Stimulated activated CD8-positive, alpha-beta memory T cell treated with anti-CD3 and anti-CD28 coated beads, Interleukin-15, amount 100 ng/mL, for 4 hours (primary cell): ENCODE measurements at places on chromosomes 4 and X.

GRCh38 chr4:38132107-38132673 is 172.0 kb downstream of the PTTG2 start:
- DNase-seq = peak; percentile 25

DNA sequence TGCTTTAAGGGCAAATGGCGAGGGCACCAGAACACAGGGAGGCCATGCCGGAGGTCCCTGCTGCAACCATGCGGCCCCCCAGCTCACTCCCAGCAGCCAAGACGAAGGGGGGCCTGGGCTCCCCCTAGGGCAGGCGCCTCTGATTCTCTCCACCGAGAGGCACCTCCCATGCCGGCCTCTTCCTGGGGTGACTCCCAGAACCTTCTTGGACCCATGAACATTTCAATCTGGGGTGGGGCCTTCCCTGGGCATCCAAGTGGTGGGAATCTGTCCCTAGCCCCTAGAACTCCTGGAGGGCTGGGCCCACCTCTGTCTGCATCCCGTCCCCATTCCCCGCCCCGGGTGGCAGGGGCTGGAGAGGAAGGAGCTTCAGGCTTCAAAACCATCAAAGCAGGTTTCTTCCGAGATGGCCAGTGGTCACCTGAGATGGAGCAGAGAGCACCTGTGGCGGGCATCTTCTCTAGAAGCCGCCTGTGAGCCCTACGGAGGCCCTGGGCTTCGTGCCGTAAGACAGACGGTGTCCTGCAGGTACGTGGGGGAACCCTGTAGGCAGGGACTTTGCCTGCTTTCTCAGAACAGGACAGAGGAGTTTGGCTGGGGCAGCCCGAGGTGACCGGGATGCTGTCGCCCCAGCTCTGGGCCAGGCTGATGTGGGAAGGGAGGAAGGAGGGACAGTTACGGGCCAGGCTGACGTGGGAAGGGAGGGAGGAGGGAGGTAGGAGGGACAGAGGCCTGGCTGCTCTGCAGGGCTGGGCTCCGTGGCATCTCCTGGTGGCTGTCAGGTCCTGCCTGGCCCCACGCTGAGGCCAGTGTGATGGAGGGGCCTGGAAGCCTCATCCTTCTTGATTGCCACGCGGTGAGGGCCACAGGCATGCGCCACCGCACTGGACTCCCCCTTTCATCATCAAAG is 6.8 kb upstream of the SLC25A6 start:
- DNase-seq = no peak

GRCh38 chr4:52932591-52933470 is 70.7 kb downstream of the RASL11B start:
- DNase-seq = no peak

GRCh38 chr4:113049421-113050370 is at the start of gene ANK2:
ANK2 (plus strand) TSS chr4:113049653; CDS start chr4:113049729, 76 bp downstream.
- DNase-seq = no peak

- no peak for DNase-seq
These were observed 75.4 kb downstream of the MBNL3 start for GRCh38 chrX:132413459-132413858.

DNA sequence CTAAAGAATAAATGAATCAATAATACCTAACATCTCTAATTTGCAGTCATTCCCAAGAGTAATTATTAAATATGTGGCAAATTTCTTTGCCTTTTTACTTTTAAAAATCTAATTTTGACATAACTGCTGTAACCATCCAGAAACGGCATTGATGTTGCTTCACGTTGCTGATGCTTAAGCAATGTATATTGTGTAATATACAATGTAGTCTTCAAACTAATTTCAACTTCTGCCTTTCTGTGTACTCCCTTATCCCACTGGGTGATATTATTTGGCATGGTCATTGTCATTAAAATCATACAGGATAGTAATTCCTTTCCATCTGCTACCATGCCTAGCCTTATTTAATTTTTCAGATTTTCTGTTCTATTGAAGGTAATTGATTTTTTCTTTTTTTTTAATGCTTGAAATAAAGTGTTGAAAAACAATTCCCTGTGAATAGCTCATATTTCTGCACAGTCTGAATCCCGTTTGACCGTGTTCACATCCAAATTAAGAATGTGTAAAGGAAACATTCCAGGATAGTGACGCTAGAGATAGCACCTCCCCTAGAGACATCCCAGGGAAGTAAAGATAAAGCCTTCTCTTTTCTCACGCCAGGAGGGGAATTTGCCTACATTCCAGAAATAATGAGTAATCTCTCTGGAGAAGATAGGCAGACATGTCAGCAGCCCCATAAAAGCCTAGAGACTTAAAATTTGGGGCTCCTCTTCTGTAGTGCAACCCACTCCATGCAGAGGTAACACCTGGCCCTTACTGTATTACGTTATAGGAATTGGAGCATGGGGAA is 8.6 kb downstream of the FAM200B start:
- DNase-seq = no peak

DNA sequence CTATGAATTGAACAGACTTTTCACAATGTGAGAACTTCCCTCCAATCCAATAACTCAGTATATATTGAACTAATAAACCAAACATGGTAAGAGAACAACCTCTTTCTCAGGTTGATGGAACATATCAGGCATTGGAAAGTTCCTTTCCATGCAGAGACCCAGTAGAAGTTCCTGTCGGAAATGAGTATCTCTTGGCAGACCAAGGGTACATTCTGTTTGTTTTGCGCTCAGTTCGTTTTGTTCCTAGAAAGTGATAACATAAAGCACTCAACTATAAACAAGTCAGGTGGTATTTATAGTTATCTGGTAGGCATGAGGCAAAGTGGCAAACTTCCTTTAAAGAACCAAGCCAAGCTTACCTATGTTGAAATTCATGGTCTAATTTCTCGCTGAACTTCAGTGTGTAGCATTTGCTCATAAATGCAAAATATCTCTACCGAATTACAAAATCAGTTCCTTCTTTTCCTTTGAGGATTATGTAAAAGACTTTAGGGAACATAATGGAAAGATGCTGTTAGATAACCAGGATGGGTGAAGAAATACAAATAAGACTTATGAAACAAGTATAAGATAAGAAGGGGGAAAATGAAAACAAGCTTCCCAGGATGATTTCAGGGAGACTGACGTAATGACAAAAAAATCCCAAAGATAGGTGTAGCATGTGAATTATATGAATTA is 120.3 kb downstream of the ARHGAP24 start:
- DNase-seq = no peak

DNA sequence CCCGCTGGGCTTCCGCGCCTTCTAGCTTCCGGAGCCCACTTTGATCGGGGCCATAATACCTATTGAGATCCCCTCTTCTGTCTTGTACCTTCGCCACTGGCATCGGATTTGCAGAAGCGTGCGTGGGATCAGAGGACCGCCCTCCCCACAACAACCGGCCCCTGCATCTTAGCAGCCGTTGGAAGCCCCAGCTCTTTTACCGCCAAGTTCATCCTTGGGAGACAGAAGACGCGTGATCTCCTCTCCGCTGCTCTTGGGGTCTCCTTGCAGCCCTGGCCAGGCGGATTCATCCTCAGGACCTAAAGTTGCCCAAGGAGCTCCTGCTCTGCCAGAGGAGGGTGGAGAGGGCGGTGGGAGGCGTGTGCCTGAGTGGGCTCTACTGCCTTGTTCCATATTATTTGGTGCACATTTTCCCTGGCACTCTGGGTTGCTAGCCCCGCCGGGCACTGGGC is 1.6 kb downstream of the SLIT2 start:
- DNase-seq = no peak

GRCh38 chr4:177901786-177902185 is 459.5 kb upstream of the AGA start:
- DNase-seq = no peak

GRCh38 chrX:6131287-6131686 is 97.4 kb downstream of the NLGN4X start:
- no peak for DNase-seq

- no peak for DNase-seq
These were observed 82.1 kb downstream of the EFNB1 start for GRCh38 chrX:68910731-68911428.

DNA sequence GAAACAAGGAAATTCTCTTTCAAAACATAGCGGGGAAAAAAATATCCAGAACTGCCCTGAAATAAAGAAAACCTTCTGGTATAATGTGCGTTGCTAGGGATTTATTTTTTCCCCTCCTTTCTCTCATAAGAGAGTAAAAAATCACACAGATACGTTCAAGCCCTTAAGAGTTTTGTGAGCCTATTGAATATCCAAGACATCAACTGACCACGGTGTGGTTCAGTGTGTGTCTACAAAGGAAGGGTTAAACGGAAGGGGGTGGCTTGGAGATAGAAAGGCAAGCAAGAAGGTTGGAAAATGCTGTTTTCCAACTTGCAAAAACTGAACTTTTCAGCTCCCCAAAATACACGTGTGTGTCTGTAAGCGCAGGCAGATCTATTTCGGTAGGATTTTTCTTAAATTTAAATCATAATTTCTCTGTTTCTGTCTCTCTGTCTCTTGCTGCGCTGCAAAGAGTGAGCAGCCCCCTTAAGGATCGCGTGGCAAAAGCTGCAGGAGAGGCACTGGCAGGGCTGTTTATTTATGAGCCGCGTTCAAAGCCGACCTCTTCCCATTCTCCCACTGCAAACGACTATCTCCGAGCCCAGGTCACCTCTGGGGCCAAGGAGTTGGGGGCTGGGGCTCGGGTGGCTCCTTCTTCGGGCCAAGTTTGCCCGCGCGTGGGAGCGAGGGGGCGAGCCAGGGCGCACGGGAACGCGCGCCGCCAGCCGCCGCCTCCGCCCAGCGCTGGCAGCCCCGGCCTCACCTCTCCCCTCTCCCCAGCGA is 492 bp upstream of the SLIT2 start:
- no peak for DNase-seq

DNA sequence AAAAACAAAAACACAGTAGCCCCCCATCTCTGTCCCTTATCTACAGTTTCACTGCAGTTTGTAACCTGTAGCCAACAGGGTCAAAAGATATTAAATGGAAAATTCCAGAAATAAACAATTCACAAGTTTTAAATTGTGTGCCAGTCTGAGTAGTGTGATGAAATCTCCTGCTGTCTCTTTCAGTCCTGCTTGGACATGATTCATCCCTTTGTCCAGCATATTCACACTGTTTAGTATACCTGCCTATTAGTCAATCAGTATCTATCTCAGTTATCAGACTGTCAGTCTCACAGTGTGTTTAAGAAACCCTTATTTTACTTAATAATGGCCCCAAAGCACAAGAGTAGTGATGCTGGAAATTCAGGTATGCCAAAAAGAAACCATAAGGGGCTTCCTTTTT is 21.9 kb downstream of the CNOT6L start:
- no peak for DNase-seq

- no peak for DNase-seq
These were observed 154.9 kb upstream of the NUDT6 start for GRCh38 chr4:123077330-123077729.

DNA sequence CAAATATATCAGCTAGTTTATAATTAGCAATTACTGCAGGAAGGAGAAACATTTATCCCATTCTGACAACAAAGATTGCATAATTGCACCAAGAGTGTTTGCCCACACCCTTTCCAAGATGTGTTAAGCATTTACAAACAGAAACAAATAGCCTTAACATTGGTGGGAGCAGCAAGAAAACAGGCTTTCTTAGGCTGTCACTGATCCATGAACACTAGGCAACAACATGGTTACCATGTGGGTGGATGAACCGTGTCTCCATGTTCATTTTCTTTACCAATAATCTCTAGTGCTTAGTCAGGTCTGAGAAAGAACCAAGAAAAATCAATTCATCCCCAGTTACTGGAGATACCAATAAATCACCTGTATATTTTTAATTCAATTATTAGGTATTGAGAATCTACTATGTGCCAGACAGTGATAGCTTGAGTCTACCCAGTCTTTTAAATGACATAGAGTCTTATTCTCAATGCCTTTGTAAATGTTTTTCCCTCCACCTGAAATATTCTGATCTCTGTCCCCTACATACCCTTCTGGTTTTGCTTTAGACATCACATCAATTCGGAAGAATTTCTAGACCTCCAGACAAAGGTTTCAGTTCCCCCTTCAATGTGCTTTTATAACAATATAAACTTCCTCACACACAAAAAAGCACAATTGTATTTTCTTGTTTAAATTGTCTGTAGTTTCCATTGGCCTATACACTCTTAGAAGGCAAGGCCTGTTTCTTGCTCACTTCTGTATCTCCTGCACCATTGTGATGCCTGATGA is 286.6 kb downstream of the PPP1R2C start:
- no peak for DNase-seq

GRCh38 chrX:129825746-129826505 is 17.8 kb downstream of the ZDHHC9 start:
- no peak for DNase-seq

DNA sequence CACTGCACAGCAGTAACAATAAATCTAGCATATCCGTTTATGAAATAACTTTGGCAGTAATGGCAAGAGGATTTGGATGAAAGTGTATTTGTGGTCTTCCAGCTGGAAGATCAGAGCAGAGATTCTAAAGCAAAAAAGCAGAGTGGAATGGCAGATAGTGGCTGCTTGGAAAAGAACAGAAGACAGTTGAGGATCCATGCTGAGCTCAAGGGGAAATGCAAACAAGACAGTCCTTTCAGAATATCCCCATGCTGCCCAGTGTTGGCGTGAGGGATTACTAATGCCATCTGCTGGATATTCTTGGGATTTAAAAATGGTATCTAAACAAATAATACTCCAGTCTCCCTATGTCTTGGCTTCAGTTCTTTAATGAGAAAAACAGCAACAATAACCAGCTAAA is 629.1 kb upstream of the ATOH1 start:
- no peak for DNase-seq

GRCh38 chr4:48706736-48707135 is 73.3 kb downstream of the FRYL start:
- DNase-seq = no peak

DNA sequence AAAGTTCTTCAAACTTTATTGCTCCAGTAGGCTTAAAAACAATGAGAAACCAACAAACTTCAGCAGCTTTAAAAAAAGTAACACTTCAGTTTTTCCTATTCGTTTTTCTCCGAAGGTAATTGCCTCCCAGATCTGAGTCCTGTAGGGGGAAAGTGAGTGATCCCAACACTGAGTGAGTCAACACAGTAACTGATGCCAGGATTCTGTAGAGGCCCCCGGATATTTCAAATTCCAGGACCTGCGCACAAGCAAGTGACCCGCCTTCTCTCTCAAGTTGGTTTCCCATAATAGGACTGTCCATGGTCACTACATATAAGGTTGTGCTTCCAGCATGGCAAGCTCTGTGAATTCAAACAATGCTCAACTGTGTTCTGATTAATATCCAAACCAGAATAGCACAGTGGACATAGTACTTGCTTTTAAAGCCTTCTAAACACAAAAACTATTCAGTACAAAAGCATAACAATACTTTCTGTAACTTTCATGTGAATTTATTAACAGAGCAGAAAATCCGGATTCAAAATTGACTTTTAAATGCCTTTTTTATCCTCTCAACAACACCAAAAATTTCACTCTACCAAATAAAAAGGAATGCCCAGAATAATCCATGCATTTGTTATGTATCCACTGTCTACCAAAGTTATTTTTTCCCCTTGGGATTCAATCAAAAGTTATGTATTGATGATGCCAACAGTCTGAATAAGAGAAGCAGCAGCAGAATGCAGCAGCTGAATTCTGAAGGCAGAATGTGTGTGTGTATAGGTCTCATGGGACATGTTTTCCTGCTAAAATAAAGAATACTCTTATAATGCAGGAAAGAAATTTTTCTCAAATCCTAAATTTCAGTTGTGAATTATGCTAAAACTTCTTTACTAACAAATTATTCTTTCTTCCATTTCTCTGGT is at the start of gene DMD:
TSS of gene DMD (minus strand) at position 194 of the 905 bp plus-strand sequence. CDS start 237 bp downstream, outside the sequence.
- no peak for DNase-seq

- DNase-seq = no peak
These were observed 27.0 kb downstream of the SLC10A6 start for GRCh38 chr4:86822136-86822535.
